ENCODE measurements at places on chromosomes 11 and 22. TPM values are rescaled to one million over a fixed set of nuclear protein-coding genes. Genes with fewer than 3 reads are reported as not detected.

GRCh38 chr11:45259592-45259991 is 26.5 kb downstream of the SYT13 start:
- H3K4me1 ChIP-seq, result no peaks in the 10 kb centered on the region
- no peak overlapping the region for H3K4me3 ChIP-seq
- no peak for DNase-seq
- no peaks in the 10 kb centered on the region for H3K27me3 ChIP-seq
- H3K36me3 ChIP-seq, result no peaks in the 10 kb centered on the region

The KIF18A gene
- 7.5 TPM for total RNA-seq

GRCh38 chr11:17010851-17011420 is 3.3 kb downstream of the PLEKHA7 start:
- no peak for DNase-seq
- H3K27ac ChIP-seq, result no peak overlapping the region
- no peaks in the 10 kb centered on the region for H3K36me3 ChIP-seq
- H3K27me3 ChIP-seq, result peaks cover 33% of the 10 kb centered on the region
- H3K4me3 ChIP-seq, result no peak overlapping the region

- H3K4me1 ChIP-seq, result no peaks in the 10 kb centered on the region
- H3K4me3 ChIP-seq, result no peak overlapping the region
- no peak for DNase-seq
- H3K36me3 ChIP-seq, result peaks cover 15% of the 10 kb centered on the region
Measured at GRCh38 chr22:17508110-17508509, 55.2 kb upstream of the SLC25A18 start.

The DEUP1 gene
- 2.4 TPM for total RNA-seq

GRCh38 chr11:85680897-85681296 is 5.1 kb downstream of the CCDC89 start:
- no peak overlapping the region for H3K27ac ChIP-seq
- no peaks in the 10 kb centered on the region for H3K27me3 ChIP-seq
- no peaks in the 10 kb centered on the region for H3K36me3 ChIP-seq
- H3K4me1 ChIP-seq, result peaks cover 7% of the 10 kb centered on the region
- DNase-seq, result no peak

- DNase-seq, result no peak
- H3K27me3 ChIP-seq, result no peaks in the 10 kb centered on the region
- H3K36me3 ChIP-seq, result no peaks in the 10 kb centered on the region
- H3K4me3 ChIP-seq, result no peak overlapping the region
- no peak overlapping the region for H3K27ac ChIP-seq
Measured at GRCh38 chr11:86781546-86781945, 18.8 kb upstream of the PRSS23 start.

DNA sequence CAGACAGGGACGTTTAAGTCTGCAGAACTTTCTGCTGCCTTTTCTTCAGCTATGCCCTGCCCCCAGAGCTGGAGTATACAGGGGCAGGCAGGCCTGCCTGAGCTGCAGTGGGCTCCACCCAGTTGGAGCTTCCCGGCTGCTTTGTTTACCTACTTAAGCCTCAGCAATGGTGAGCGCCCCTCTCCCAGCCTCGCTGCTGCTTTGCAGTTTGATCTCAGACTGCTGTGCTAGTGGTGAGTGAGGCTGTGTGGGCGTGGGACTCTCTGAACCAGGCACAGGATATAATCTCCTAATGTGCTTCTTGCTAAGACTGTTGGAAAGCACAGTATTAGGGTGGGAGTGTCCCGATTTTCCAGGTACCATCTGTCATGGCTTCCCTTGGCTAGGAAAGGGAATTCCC is 38.5 kb downstream of the NELL1 start:
- H3K4me3 ChIP-seq, result no peak overlapping the region
- no peak for DNase-seq

- no peaks in the 10 kb centered on the region for H3K36me3 ChIP-seq
- no peak overlapping the region for H3K27ac ChIP-seq
- no peak for DNase-seq
- H3K4me3 ChIP-seq, result no peak overlapping the region
Measured at GRCh38 chr22:18975434-18976196, 39.5 kb upstream of the PRODH start.

The APOA1 gene
- total RNA-seq, result 4.4 TPM

The NRGN gene
- 27.2 TPM for total RNA-seq

GRCh38 chr11:1832211-1832919 is 2.4 kb upstream of the SYT8 start:
- peak; percentile 53 for DNase-seq
- peaks cover under 1% of the 10 kb centered on the region for H3K4me1 ChIP-seq
- H3K36me3 ChIP-seq, result no peaks in the 10 kb centered on the region
- H3K27ac ChIP-seq, result no peak overlapping the region
- H3K27me3 ChIP-seq, result no peaks in the 10 kb centered on the region
- no peak overlapping the region for H3K4me3 ChIP-seq
